ENCODE measurements at places on chromosomes 11 and 22.

DNA sequence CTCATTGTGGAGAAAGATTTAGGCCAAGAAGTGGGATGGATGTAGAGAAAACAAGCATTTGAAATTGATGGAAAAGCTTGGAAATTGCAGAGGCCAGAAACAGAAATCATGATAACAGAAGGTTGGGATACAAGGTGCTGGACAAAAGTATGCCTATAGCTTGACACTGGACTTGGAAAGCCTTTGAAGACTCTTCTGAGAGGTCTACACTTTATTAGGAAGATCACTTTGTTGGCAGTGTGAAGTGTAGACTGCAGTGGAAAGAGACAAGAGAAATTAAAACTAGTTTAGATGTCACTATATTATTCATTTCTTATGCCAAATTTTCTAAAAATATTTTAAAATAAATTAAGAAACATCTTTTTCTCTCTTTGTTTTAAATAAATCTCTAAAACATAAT lies 59.1 kb downstream of the KIF18A start:
- no peak for DNase-seq

DNA sequence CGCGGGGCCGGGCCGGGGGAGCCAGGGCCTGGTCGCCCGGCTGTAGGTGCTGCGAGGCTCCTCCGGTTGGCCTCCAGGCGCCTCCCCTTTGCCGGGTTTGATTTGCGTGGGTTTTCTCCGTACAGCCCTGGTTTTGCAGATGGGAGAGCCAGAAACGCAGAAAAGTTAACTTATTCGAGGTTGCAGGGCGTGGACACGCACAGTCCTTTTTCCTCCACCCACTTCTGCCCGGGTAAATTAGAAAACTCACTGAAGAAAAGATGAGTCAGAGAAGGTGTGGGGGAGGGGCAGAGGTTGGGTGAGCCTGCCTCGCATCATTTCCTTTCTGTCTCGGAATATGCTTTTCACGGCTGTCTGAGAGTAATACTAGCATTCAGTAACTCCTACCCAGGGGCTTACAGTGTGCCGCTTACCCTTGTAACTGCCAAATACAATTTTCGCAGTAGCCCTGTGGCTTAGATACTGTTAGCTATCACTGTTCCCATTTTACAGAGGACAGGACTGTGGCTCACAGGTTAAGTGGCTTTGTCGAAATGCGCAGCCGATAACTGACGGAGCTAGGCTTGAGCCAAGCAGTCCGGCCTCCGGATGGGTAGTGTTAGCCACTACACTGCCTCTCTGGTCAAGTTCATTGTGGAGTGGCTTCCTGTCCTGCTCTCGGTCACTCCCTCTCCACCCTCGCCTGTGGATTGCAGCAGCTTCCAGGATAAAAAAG lies 812 bp downstream of the FADD start:
- DNase-seq = no peak

DNA sequence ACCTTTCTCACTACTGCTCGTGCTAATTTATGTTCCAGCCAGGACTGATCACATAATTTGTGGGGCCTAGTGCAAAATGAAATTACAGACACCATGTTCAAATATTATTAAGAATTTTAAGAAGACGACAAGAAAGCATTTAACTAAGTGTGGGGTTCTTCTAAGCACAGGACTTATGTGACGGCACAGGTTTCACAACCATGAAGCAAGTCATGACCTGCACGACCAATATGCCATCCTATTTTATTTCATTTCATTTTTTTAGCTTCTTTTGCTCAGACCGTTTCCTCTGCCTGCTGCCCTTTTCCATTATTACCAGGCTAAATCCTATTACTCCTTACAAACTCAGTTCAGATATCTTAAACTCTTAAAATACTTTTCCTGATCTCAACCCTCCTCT lies 462.5 kb downstream of the AASDHPPT start:
- no peak for DNase-seq

DNA sequence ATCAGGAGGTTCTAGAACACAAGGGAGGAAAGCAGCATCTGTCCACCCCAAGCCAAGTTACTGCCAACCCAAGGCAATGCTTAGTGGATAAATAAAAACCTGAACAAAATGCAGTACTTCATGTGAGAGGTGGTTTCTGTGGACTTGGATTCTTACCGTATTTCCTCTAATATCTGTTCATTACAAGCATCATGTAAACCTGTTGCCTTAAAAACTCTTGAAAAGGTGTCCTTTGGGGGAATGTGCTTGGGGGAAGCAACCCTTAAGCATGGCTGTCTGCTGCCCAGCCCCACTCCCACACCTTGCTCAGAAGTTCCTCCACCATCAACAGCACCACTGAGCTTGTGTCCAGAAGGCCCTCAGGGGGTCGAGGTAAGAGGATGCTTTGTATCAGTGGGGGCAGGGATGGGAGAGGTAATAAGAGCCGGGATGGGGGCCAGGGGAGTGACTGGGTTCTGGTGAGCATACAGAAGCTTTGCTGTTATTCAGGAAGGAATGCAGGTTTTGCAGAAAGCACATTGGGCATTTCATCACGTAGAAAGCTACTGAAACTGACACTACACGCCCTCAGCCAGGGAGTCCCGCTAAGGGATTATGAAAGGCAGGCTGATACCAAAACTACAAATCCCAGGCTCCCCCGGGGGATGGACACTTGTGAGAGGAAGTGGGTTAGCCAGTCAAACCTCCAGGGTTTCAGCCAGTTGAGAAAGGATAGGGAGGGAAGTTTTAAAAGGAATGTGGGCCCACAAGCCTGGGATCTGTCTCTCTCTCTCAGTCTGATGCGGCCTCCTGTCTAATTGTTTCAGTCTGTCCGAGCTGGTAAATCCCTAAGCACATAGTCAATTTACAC lies 52.0 kb downstream of the KCNJ1 start:
- DNase-seq = peak; percentile 83

DNA sequence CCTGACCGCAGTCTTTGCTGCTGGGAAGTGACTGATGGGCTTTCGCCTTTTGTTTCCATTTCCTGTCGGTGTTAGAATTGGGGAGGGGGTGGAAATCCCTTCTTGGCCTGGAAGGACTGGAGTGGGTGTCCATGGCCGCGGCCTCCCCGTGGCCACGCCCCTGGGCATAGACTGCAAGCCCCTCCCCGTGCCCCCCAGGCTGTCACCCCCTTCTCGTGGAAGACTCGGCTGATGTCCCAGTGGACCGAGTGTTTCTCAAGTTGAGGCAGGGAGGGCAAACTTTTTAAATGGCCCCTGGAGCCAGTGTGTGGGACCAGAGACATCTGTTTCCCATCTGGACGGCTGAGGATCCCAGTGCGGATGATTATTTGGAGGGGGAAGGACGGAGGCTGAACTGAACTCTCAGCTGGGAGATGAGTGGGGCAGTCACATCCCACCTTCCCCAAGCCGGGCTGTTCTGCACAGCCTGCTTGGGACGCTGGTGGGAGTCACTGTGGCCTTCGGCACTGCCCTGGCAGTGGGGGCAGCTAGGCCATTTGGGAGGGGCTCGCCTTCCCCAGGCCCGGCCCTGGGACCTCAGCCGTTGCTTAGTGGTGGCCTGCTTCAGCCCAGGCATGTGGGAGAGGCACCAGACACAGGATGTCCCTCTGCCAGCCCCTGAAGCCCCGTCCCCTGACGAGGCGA lies 1.6 kb downstream of the CD81 start:
- no peak for DNase-seq

- DNase-seq = no peak
Measured at GRCh38 chr22:26321469-26321913, 107.6 kb upstream of the ASPHD2 start.

- DNase-seq = no peak
Measured at GRCh38 chr11:70557742-70558485, 159.6 kb downstream of the CTTN start.

- no peak for DNase-seq
Measured at GRCh38 chr22:23404689-23405365, 175.3 kb downstream of the IGLL1 start.

- no peak for DNase-seq
Measured at GRCh38 chr11:35873721-35874120, 70.1 kb upstream of the LDLRAD3 start.

DNA sequence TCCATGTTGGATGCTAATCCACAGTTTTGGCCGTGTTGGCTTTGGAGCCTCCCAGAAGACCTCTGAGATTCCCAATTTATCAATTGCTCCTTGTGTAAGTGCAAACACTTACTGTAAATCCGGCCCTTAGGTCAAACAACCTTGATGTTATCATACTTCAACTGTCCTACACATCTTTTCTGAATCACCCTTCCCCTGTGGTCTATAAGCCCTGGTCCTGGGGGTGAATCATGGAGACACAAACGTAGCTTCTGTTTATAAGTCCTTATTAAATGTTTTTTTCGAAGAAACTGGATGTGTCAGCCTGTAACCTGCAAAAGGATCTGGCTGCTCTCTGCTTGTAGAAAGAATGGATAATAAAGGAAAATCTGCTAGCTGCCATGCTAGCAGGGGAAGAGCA lies 1.7 kb upstream of the IL10RA start:
- no peak for DNase-seq

DNA sequence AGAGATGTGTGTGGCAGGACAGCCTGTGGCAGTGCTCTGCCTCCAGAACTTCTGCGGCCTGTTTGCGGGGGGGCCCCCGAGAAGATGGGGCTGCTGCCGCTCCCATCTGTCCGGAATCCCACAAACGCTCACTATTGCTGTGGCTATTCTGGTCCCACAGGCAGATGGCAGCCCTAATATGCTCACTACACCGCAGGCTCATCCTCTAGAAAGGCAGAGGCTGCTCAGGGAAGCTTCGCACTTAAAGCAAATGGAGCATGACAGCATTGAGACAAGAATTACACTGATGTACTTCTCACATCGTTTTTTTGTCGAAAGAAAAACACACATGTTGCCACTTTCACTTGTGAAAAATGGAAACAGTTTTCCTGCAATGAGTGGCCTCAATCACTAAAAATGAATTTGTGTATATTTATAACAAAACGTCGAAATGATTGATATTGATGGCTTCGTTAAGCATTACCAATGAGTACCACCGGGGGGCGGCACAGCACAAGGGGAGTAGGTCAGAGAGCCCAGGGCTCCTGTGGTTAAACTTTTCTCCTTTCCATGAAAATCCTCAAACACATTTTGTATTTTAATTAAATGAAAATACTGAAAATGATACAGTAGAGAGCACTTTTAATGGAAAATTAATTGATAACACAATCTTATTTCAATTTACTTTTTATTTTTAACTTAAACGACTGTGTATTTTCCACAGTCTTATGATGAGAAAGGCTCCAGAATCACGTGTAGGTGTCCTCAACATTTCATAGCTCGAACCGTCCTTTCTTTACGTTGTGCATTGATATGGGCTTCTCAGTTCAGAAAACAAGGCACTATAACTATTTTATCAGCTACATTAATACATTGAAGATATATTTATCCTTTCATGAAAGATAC lies 69.1 kb downstream of the CTTN start:
- DNase-seq = no peak

DNA sequence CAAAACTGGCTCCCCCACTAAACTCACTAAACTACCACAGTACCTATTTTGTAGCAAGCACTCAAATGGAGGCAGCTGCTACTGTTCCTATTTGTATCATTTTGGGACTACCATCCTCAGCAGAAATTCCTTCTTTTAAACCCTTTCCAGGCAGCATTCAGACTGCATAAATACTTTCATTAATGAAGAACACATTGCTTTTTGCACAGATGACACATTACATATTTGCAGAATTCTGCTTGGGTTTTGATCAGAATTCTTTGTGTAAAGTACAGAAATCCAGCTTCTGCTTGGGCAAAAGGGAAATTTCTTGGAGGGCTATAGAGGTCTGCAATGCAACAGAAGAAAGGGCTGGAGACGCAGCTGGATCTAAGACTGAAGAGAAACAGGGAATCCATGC lies 24.2 kb downstream of the RBX1 start:
- no peak for DNase-seq

GRCh38 chr22:29141078-29141688 lies 64.5 kb upstream of the EMID1 start:
- no peak for DNase-seq

- DNase-seq = no peak
Measured at GRCh38 chr11:134223121-134223520, 646 bp downstream of the NCAPD3 start.

- no peak for DNase-seq
Measured at GRCh38 chr11:90646706-90647105, 423.9 kb upstream of the CHORDC1 start.

DNA sequence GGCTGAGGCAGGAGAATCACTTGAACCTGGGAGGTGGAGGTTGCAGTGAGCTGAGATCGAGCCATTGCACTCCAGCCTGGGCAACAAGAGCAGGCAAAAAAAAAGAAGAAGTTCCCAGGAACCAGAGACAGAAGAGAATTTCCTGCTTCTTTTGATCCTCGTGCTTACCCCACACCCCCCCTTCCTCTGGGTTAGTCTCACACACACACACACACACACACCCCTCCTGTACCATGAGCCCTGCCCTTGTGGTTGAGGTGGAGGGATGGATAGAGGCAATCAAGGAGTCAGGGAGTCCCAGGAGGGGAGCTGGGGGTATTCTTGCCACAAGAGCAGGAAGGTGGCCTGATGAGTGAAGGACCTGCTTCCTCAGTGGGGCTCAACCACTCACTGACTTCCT lies 4.1 kb upstream of the UBE2L6 start:
- DNase-seq = no peak

DNA sequence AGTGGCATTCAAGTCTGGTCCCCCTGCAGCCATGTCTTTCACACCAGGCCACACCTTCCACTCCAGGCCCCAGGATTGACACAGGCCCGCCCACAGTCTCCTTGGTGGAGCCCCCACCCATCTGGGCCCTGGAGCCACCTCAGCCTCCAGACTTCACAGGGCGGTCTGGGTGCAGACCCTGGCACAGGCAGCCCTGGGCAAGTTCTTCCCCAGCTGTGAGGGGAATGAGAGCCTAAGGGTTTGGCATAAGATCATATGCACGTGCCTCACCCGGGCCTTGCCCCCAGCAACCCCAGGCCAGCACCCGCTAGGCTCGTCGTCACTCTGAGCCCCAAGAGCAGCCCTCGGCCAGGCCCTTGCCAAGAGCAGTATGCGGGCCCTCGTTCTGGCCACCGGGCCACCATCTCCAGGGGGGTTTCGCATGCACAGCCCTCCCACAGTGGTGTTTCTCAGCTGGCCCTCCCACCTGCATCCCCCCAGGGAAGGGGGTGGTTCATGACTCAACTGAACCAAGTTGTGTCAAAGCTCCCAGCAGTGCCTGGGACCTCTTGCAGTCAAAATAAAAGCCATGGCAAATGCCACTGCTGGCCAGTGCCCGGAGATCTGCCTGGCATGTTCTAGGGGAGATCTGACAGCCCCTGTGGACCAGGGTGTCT lies 70.4 kb upstream of the KCNQ1OT1 start:
- no peak for DNase-seq

- no peak for DNase-seq
Measured at GRCh38 chr11:63840356-63841060, 1.6 kb downstream of the MARK2 start.

GRCh38 chr22:45450101-45450785 lies 36.8 kb downstream of the RIBC2 start:
- no peak for DNase-seq

Data from iPS DF 6.9 (cell line).